ENCODE measurements at places on chromosomes 12 and 14. TPM values are rescaled to one million over a fixed set of nuclear protein-coding genes. Genes with fewer than 3 reads are reported as not detected.

The TMPRSS12 gene
- not detected for total RNA-seq

The TCL1B gene
- not detected for total RNA-seq

The PRICKLE1 gene
- total RNA-seq = 1.9 TPM

The TESPA1 gene
- total RNA-seq = 0.45 TPM

The SLCO1B1 gene
- total RNA-seq = 143 TPM

The PLEKHH1 gene
- total RNA-seq = 2.9 TPM

The ADAM21 gene
- total RNA-seq = not detected

The CMA1 gene
- total RNA-seq = not detected

The LIN7A gene
- 9.5 TPM for total RNA-seq

The ACVRL1 gene
- total RNA-seq = 7.1 TPM

The KMT2D gene
- 44.8 TPM for total RNA-seq

The ABCD2 gene
- total RNA-seq = 0.03 TPM

The WNT1 gene
- total RNA-seq = not detected

The RNASE12 gene
- not detected for total RNA-seq

The EP400 gene
- total RNA-seq = 14.3 TPM

The DAO gene
- total RNA-seq = 65.3 TPM

The SLC10A1 gene
- 117 TPM for total RNA-seq

The PAPLN gene
- 1.9 TPM for total RNA-seq

The MOK gene
- total RNA-seq = 3.2 TPM

The LRRC43 gene
- total RNA-seq = 0.35 TPM

The ZCCHC8 gene
- total RNA-seq = 9.9 TPM

The GPR162 gene
- total RNA-seq = 1.3 TPM

The IL31 gene
- total RNA-seq = not detected

The WNT5B gene
- total RNA-seq = 4.2 TPM

The LHX5 gene
- not detected for total RNA-seq

The ESYT1 gene
- 62.2 TPM for total RNA-seq

The DPF3 gene
- 5.2 TPM for total RNA-seq

The CNOT2 gene
- 22.0 TPM for total RNA-seq

The GYS2 gene
- 40.9 TPM for total RNA-seq

The GZMH gene
- total RNA-seq = 0.28 TPM

The HOXC5 gene
- not detected for total RNA-seq

The TAS2R13 gene
- 0.35 TPM for total RNA-seq

The NKX2-1 gene
- total RNA-seq = 0.10 TPM

The CABP1 gene
- 0.10 TPM for total RNA-seq

The FGF6 gene
- not detected for total RNA-seq

The VTI1B gene
- total RNA-seq = 58.9 TPM

The INHBC gene
- total RNA-seq = 51.9 TPM
